ENCODE measurements at places on chromosomes 4 and X. TPM values are rescaled to one million over a fixed set of nuclear protein-coding genes. Genes with fewer than 3 reads are reported as not detected.

The TCEAL2 gene
- 27.5 TPM for total RNA-seq

The QRFPR gene
- total RNA-seq, result not detected

The ADRA2C gene
- total RNA-seq, result 0.71 TPM

The SHROOM2 gene
- 0.71 TPM for total RNA-seq

The RASGEF1B gene
- 5.0 TPM for total RNA-seq

The PNMA3 gene
- total RNA-seq, result 0.36 TPM

The CFI gene
- total RNA-seq, result 7.5 TPM

The KDR gene
- total RNA-seq, result 14.2 TPM

DNA sequence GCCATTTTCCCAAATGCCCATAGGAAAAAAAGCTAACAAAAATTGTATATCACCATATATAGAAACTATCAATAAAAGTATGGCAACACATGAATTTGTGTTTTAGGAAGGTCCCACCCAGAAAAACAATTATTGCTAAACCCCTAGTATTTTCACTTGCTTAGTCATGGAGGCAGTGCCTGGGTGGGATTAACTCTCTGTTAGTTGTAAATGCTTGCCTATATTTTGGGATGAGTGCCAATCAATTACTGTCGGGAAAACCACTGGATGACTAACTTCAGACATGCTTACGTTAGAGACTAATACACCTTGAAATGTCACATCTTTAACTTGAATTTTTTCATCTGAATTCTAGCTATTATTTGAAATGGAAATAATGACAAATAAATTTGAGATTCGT, 33.9 kb downstream of the TMPRSS11A start:
- no peak for DNase-seq

DNA sequence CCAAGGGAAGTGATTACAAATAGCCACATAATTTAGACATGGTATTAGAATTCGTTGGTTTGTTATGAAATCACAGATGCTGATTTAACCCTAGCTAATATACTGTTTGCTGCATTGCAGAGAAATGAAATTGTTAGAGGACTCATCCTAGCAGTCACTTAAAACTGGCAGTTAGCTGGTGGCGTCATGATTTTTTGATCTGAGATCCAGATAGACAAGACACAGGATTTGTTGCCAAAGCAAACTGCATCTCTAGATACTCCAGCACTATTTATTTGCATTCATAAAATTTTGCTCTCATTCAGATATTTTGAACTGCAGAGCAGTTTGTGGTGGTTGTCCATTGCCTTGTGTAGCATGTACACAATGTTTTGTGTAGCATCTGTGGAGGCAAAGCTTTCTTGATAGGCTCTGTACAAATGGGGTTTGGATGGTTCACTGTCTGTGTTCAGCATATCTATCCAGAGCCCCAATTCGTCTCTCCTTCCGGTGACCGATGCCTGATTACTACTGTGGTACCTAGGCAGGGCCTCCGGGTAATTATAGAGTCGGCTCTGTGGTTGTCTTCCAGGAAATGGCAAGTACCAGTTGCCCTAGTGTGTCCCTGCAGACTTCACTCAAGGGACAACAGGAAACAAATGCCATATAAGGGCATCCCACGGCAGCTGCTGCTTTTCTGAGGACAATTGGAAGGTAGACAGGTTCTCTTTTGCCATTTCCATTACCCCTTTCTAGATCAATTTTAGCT, 30.1 kb upstream of the SPARCL1 start:
- DNase-seq, result no peak

DNA sequence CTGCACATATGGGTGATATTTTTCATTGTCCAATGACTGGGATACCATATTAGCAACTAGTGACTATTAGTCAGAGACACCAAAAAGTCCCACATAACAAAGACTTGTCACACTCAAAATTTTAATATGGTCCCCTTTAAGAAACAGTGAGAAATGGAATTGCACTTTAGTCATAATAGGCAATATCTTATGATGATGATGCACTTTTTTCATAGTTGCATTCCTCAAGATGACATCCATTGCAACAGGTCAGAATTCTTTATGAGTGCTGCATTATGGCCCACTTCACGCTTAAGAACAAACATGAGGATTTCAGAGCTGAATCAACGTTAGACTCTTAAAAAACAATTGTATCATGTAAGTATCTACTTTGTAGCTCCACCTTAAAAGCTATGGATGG, 608.4 kb upstream of the HTR2C start:
- DNase-seq, result no peak

DNA sequence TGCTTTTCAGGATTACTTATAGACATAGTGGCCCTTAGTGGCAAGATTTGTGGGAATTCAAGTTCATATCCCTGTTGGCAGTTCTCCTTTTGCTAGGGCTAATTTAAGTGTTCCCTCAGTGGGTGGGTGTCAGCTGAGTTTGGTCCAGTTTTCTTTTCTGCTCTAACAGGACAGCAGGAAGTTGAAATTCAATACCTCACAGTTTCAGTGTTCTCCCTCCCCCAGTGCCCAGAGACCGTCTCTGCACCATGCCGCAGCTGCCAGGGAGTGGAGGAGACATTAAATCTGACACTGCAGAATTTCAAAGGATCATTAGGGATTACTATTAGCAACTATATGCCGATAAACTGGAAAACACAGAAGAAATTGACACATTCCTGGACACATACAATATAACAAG, 50.7 kb downstream of the UBE2NL start:
- DNase-seq, result no peak

DNA sequence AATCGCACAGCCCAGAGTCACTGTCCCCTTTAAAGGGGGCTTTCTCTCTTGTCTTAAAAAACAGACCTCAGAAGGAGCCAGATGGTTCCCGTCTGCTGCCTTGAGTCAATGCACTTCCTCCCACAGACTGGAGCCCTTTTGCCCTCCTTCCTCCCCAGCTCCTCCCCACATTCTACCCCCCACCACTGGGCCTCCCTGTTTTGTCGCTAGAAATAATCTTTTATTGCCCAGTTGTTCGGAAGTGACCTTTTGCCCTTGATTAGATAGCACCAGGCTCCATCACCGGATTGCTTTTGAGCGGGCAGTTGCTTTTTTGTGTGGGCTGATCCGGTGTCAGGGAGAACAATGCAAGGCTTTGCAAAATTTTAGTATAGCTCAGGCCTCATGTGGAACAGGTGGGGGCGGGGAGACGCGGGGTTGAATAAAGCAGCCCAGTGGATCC, 47.7 kb downstream of the SPRY1 start:
- no peak for DNase-seq

- peak; percentile 74 for DNase-seq
Measured at GRCh38 chrX:154436374-154436982, 476 bp upstream of the GDI1 start.

DNA sequence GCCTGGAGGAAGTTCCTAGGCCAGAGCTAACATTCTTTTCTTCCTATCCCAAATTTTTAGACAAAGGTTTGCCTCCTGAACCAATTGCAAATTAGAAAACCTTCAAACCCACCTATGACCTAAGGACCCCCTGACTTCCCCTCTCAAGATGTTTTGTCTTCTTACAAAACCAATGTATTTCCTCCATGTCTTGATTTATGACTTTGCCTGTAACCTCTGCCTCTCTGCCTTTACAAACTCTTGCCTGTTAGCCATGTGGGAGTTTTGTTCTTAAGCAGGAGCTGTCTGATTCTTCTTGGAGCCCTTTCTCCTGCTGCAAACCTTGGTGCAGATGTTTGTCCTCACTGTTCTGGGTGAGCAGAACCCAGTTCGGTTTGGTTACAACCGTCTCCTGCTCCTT, 222.3 kb upstream of the BOD1L1 start:
- no peak for DNase-seq

- DNase-seq, result no peak
Measured at GRCh38 chrX:37357436-37357835, 8.3 kb downstream of the PRRG1 start.

DNA sequence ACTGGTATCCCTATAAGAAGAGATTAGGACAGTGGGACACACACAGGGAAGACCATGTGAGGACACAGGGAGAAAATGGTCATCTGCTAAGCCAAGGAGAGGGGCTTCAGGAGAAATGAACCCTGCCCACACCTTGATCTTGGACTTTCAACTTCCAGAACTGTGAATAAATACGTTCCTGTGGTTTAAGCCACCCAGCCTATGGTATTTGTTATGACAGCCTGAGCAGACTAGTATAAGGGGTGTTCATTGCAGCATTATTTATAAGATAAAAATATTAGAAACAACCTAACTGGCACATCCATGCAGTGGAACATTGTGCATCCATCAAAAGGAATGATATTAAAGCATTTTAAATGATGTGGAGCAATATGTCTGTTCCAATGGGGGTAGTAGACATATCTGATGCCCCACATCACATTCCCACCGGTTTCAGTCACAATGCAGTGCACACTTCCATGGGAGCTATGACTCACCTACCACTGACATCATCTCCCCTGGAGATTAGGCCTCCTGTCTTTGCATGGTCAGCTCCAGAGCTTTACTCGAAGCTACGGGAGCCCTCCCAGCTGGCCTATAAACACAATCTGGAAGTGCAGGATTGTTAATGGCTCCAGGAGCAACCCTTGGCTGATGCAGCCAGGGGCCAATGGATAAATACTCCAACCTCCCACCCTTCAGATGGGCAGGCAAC, 38.9 kb upstream of the MAMLD1 start:
- DNase-seq, result no peak

GRCh38 chr4:98657531-98658286, 702 bp downstream of the TSPAN5 start:
- no peak for DNase-seq

- no peak for DNase-seq
Measured at GRCh38 chr4:173121076-173121561, 47.5 kb upstream of the GALNT7 start.

Data from sigmoid colon (tissue), 7 donors.